Stimulated activated CD4-positive, alpha-beta T cell treated with anti-CD3 and anti-CD28 coated beads, Interleukin-4, amount 100 ng/mL, for 24 hours (primary cell): ENCODE measurements at places on chromosomes 4 and X.

DNA sequence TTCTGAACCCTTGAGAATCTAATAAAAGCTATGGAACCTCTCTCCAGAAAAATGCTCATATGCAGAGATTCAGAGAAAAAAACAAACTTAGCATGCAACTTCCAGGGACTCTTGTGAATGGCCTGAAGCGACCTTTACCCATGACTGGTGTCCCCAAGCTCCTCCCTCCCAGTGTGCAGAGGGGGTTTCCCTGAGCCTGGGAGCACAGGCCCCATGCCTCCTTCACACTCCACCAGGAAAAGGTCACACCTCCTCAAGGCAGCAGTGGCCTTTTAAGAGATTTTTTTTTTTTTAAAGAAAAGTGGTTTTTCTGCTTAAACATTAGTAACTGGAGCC is 13.3 kb upstream of the UBA6 start:
- peak; percentile 17 for DNase-seq

DNA sequence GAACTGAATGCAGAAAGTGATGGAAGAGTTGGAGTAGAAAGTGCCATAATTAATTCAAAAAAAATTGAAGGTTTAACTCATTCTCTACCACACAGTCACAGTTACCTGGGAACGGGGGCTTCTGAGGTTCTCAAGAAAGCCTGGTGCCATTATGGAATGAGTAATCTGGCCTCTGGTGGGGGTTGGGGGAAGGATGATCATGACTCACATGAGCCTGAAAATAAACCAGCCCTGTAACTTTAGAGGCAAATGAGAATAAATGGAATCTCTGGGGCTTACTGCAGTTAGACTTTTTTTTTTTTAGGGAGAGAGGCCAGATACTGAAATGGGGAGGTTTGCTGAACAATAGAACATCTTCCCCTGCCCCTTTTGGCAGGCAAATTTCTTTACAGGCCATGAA is 55.3 kb downstream of the SOD3 start:
- no peak for DNase-seq

DNA sequence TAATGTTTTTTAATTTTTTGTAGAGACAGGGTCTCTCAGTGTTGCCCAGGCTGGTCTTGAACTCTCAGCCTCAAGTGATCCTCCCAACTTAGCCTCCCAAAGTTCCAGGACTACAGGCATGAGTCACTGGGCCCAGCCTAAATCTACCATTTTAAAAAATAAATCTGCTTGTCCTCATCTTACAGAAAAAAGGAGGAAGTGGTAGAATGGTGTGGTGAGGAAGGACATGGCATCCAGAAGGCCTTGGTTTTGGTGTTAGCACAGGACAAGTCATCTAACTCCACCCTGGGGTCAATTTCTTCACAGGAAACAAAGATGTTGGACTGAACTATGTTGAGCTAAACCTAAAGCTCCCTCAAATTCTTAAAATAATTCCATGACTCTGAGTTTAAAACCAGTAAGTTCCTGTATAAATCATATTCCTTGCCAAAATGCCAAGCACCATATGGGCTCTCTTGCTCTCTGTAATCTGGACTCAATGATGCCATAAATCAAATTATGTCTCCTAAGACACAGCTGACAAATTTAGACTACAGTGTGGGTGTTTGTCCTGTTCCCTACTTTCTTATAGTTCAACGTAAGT is 253.9 kb upstream of the NOCT start:
- no peak for DNase-seq

DNA sequence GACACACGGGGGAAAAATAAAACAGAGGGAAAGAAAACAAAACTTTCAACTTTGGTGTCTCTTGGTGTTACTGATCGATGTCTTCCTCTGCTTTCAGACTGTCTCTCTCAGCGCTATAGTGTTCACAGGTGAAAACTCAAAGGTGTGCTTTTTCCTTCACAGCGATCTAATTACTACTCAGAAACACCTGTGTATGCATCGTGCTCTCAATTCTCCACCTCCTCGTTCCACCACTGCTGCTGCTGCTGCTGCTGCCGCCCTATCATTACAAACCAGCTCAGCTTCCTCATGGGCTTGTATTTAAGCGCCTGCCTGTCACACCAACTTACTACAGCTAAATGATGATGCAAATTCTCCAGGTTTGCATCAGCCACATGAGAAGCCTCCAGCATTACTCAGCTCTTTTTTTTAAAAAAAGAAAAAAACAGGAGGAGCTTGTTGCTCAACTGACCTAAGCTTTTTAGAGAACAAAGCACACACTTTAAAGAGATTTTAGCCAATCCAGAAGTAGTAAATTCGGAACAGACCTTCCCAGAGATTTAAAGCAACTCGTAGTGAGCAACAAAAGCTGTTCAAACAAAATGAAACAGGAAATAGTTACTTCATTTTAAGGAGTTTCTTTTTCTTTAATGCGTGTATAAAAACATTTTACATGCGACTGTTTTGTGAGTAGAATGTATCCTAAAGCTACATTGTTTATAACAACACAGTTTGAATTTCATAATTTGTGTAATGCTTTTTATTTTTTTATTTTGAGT is at the start of gene SLC7A11:
Gene SLC7A11, minus strand, starts transcription at position 274 of the 758 bp plus-strand sequence. CDS start 280 bp downstream, outside the sequence.
- DNase-seq: peak; percentile 17

- DNase-seq: no peak
These were observed 570.5 kb upstream of the TENM3 start for GRCh38 chr4:181672751-181673150.

- DNase-seq: no peak
These were observed 801.4 kb upstream of the GRID2 start for GRCh38 chr4:91502365-91502764.

GRCh38 chrX:153772316-153773217 is 8.3 kb upstream of the SRPK3 start:
- no peak for DNase-seq

GRCh38 chrX:7446815-7447214 is 298.9 kb upstream of the PUDP start:
- DNase-seq: no peak

- DNase-seq: no peak
These were observed 539.9 kb downstream of the TECRL start for GRCh38 chr4:63869370-63869769.

- no peak for DNase-seq
These were observed 1047.6 kb upstream of the PCDH10 start for GRCh38 chr4:132101526-132101925.

- peak; percentile 14 for DNase-seq
These were observed 400.2 kb downstream of the MID1IP1 start for GRCh38 chrX:39201305-39201990.

DNA sequence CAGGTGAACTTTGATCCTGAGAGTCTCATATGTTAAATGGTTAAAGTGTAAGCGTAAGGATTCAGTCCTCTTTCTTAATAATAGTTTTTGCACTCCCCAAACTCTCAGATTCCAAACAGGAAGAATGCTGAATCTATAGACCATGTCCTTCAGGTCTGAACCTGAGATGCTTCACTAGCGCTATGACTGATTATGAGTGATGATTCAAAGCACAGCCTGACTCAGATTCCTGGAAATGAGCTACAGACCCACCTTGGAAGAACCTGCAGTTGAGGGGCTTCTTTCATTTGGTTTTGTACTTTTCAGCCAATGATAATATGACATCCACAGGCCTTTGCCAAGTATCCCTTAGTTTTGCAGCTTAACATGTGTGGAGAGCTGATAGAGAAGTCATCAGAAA is 1.4 kb downstream of the EDNRA start:
- DNase-seq: no peak

DNA sequence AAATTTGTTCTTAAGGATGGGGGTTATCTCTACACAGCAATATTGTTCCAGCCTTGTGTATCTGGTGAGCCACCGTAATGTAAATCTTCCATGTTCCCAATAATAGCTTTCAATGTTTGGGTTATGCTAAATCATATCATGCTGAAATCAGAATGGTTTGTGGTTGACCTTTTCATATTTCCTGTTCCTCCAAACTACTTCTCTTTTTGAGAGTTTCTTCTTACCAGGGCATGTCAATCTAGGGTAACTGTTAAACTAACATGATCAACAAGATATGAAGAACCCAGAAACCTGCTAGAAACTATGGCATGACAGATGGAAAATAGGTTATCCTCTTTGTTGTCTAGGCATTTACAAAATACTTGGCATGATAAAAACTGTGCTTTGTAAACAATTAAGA is 22.0 kb downstream of the TNMD start:
- no peak for DNase-seq

- no peak for DNase-seq
These were observed 45.6 kb downstream of the SPATA4 start for GRCh38 chr4:176149680-176150355.

DNA sequence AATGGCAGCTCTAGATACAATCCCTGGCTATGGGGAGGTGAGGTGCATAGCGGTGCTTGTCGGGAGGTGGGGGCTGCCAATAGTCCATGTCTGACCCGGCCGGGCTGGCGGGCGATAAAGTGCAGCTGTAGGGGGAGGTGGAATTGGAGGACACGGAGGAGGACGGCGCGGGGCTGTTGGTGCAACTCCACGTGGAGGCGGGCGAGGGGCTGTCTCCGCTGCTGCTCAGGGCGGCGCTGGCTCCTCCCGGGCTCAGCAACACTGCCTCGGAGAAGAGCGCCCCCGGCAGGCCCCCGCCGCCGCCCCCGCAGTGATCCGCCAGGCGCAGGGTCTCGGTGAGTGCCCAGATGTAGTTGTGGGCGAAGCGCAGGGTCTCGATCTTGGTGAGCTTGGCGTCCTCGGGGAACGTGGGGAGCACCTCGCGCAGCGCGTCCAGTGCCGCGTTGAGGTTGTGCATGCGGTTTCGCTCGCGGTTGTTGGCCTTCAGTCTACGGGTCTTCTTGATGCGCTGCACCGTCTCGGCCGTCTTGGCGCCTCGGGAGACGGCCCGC is 1.3 kb downstream of the NEUROG2 start:
- no peak for DNase-seq

DNA sequence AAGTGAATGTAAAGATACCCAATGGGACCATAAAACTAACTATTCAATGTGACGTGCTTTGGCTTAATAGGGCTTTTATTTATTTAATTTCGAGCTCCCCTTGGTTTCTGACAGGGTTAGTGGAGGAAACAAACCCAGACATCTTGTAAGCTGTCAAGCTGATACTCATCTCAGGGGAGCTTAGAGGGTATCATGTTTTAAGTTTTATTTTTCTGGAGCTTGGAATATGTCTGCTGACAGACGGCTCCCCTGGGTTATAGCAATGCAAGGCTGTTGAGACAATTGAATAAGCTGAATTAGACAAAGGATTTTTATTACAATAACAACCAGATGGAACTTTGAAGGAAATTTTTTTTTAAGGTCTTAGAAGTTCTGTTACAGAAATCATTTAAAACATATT is 456.5 kb downstream of the IL1RAPL1 start:
- DNase-seq: no peak

GRCh38 chr4:167717495-167717894 is 374.8 kb upstream of the ANXA10 start:
- DNase-seq: no peak

DNA sequence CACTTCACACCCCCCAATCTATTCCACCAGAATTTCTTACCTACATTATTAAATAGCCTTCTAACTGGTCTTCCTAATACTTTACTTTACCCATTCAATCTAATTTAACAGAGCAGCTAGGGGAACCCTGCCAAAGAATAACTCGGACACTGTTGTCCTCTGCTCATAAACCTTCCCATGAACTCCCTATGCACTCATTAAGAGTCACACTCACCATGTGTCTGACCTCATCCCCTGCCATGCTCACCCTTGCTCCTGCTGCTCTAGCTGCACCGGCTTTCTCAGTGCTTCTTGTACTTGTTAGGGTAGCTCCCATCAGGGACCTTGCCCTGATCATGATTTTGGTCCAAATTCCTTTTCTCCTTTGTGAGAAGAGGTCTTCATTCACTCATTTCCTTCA is 54.6 kb upstream of the GUCY1A1 start:
- DNase-seq: no peak

DNA sequence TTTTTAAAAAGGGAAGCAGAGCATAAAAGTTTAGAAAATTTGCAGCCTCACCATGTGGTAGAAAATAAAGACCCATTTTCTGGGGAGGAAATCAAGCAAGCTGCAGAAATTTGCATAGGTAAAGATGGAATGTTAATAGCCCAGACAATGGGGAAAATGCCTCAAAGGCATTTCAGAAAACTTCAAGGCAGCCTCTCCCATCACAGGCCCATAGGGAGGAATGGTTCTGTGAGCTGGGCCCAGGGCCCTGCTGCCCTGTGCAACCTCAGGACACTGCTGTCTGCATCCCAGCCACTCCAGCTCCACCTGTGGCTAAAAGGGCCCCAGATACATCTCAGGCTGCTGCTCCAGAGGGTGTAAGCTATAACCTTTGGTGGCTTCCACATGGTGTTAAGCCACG is 137.9 kb downstream of the INPP4B start:
- no peak for DNase-seq

DNA sequence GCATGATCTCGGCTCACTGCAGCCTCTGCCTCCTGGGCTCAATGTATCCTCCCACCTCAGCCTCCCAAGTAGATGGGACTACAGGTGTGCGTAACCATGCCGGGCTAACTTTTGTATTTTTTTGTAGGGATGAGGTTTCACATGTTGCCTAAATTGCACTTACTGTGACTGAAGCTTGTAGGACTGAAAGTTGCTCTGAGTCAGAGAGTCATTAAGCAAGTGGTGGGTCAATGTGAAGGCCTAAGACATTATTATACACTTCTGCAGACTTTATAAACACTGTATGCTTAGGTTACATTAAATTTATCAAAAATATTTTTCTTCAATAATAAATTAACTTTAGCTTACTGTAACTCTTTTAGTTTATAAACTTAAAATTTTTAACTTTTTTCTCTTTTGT is 170.2 kb downstream of the FAT4 start:
- no peak for DNase-seq

DNA sequence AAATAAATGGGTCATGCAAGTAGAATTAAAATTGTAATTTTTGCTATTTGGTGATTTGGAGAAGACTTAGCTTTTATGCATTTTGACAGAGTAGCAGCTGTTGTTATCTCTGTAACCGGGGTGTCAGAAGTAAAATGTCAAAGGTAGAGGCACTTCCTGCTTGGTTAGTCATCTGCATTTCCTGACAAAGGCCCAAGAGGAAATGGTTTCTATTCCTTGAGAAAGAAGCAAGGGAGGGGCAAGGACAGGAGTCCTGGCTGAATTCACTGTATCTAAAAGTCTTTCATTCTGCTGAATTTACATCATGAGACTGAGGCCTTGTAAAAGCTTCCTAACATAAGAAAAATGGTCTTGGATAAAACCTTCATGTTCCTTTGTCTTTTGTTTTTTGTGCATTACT is 550.9 kb upstream of the BOD1L1 start:
- DNase-seq: no peak

DNA sequence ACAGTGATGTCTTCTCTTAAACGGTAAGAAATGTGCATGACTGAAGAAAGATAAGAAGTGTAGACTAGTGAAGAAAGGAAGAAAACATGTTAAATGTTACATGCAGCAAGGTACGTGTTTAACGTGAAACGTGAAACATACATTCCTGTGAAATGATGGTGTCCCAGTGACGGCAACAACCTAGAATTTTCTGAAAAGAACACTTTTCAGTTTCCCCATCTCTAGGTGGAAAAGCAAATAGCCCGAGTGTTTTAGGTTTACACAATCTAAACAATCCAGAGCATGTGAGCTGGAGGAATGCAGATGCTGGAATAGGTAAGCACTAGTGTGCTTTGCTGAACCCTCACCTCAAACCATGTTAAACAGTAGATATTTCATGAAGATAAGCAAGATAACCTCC is 60.7 kb downstream of the CLNK start:
- DNase-seq: no peak
